ENCODE measurements at places on chromosomes 16 and 17.
A peak's percentile ranks its signal among the peaks of the same experiment; 100 is the strongest.

GRCh38 chr16:25143928-25144327 lies 32.4 kb downstream of the LCMT1 start:
- DNase-seq = no peak

GRCh38 chr17:15894258-15894657 lies 50.7 kb upstream of the ADORA2B start:
- DNase-seq = no peak

- DNase-seq = no peak
Measured at GRCh38 chr17:31002047-31002446, 31.2 kb downstream of the RNF135 start.

DNA sequence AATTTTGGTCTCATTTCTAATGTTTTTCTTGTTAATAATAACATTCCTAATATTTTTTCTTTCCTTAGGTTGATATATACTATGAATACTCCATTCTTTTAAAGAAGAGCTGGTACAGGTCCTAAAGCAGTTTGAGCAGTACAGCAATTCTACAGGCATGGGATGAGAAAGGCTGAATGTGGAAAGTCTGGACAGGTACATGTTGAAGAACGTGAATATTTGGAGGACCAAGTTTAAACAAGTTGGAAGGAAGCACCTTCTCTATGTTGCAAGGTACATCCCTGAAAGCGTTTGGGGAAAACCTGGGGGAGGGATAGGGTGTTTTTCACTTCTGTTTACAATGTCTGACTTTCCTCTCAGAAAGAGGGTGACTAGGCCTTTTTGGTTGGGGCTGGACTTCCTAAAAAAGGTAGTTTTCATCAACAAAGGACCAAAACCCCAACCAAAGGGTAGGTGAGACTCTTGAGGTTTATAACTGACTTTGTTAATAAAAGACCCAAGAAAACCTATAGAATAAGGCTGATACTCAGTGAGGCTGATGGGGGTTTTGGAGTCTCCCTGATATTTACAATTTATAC lies 95.9 kb upstream of the AXIN2 start:
- no peak for DNase-seq

- peak; percentile 3 for DNase-seq
Measured at GRCh38 chr16:15907863-15908478, 19.6 kb upstream of the CEP20 start.

DNA sequence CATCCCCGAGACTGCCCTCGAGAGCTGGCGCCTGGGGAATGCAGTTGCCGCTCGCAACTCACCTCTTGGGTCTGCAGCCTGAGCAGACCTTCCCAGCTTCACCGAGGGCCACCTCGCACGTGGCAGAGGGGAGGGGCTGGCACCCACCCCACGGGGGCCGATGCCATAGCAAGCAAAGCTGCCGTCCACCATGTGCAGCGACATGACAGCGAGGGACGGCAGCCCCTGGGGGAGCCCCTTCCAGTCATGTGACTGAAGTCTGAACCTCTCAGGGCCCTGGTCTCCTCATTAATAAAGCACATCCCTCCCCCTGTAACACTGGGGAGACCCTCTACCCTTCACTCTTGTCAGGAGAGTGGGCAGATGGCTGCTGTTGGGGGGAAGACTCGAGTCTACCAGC lies 30.5 kb downstream of the CIBAR2 start:
- no peak for DNase-seq

DNA sequence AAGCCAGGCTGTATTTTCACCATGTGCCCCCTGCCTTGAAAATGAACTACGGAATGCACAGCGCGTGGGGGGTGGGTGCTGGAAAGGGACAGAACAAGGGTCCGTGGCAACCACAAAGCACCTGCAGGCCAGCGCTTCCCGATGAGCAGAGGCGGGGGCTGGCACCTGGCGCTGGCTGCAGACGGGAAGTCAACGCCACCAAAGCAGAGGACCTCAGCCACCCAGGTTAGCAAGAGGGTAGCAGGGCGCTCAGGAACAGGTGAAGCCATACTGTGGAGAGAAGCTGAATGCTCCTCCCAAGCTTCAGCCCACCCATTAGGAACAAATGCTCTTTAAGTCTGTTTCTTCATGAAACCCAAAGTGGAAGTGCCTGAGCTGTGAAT lies 64.7 kb downstream of the KLHDC4 start:
- no peak for DNase-seq

DNA sequence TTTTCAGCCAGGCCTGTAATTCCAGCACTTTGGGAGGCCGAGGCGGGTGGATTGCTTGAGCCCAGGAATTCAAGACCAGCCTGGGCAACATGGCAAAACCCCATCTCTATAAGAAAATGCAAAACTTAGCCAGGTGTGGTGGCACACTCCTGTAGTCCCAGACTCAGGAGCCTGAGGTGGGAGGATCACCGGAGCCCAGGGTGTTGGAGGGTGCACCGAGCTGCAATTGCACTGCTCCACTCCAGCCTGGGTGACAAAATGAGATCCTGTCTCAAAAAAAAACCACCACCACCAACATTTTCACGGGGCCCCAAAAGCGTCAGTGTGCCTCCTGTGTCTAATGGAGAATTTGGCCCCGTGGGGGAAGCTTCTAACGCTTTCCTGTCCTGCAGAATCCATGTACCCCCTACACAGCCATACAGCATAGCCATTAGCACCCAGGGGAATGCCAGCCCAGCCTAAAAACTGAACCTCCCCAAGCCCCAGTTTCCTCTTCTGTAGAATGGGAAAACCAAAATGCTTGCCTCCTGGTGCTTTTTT lies 22.2 kb upstream of the MAP3K14 start:
- DNase-seq = no peak

- no peak for DNase-seq
Measured at GRCh38 chr16:85963753-85964285, 64.9 kb downstream of the IRF8 start.

GRCh38 chr17:80743181-80743771 lies 198.6 kb downstream of the RPTOR start:
- DNase-seq = peak; percentile 58

DNA sequence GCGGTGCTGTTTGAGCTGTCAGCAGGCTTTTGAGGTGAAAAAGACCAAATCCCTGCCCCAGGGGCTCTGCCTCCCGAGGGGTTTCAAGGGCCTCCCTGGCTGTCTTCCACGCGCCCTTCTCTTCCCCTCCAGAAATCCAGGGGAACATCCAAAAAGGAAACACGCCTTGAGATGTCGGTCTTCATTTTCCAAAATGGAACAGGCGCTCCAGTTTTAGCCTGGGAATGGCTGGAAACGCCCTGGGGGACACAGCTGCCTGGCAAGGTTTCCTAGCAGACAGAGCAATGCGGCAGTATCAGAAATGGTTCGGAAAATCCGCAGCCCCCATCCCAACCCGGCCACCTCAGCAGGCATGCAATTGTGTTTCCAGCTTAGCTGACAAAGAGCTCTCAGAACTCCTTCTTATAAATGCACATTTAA lies 16.6 kb upstream of the LITAF start:
- DNase-seq = no peak

- no peak for DNase-seq
Measured at GRCh38 chr17:81499601-81499970, 13.0 kb downstream of the ACTG1 start.

- DNase-seq = no peak
Measured at GRCh38 chr16:48496571-48497095, 111.4 kb upstream of the SIAH1 start.

GRCh38 chr17:17987901-17988300 lies 15.2 kb downstream of the DRC3 start:
- no peak for DNase-seq

- DNase-seq = peak; percentile 71
Measured at GRCh38 chr17:27654654-27655524, 23.9 kb downstream of the LGALS9 start.

DNA sequence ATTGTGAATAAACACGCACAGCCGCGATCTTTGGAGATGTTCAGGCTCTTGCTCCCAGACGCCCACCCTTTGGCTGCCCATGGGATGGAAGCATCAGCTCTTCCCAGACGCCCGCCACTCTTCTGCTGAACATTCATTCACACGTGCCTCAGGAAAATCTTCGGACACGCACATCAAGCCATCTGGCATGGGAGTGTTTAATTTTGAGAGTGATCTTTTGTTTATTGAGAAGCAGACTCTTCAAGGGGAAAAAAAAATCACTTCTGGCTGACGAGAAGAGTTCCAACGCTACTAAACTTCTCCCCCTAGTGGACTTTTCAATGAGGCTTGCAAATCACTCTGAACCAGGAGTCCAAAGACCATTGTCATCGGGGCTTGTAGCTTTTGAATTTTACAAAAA lies 62.0 kb upstream of the NUDT7 start:
- no peak for DNase-seq

DNA sequence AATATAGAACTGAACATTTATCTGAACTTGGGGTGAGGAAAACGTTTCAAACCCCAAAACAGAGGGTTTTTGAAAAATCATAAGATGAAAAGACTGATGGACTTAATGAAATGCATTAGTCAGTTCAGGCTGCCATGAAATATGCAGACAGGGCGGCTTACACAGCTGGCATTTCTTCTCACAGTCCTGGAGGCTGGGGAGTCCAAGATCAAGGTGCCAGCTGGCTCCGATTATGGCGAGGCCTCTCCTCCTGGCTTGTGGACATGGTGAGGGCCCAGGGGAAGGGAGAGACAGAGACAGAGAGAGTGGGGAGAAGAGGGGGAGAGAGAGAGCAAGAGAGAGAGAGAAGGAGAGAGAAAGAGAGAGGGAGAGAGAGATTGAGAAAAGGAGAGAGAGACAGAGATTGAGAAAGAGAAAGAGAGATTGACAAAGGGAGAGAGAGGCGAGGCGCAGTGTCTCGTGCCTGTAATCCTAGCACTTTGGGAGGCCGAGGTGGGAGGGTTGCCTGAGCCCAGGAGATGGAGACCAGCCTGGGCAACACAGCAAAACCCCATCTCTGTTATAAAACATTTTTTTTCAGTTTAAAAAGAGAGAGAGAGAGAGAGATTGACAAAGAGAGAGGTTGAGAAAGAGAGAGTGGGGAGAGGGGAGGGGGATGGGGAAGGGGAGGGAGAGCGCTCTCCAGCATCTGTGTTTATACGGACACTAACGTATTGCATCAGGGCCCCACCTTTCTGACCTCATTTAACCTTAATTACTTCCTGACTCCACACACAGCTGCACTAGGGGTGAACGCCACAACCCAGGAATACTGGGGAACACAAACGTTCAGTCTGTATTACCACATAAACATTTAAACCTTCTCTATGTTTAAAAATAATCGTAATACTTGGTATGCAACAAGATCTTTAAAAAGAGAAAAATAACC lies 24.6 kb upstream of the RPH3AL start:
- no peak for DNase-seq

DNA sequence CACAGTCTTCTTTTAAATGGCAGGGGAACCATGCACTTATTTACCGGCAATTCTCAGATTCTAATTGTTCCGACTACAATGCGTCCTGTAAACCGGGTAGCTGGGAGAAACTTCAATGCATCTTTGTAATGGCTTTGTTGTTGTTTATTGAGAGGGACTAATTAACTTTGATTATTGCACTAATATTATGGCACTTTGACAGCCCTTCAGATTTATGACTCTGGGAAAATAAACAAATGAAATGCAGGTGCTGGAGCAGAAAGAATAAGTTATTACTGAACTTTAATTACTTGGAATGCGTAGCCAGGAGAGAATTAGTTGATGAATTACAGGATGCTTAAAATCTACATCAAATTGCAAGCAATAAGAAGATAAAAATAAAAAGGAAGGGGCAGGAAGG lies 77.0 kb downstream of the WWOX start:
- DNase-seq = no peak

- DNase-seq = no peak
Measured at GRCh38 chr16:79543219-79543618, 57.3 kb downstream of the MAF start.

DNA sequence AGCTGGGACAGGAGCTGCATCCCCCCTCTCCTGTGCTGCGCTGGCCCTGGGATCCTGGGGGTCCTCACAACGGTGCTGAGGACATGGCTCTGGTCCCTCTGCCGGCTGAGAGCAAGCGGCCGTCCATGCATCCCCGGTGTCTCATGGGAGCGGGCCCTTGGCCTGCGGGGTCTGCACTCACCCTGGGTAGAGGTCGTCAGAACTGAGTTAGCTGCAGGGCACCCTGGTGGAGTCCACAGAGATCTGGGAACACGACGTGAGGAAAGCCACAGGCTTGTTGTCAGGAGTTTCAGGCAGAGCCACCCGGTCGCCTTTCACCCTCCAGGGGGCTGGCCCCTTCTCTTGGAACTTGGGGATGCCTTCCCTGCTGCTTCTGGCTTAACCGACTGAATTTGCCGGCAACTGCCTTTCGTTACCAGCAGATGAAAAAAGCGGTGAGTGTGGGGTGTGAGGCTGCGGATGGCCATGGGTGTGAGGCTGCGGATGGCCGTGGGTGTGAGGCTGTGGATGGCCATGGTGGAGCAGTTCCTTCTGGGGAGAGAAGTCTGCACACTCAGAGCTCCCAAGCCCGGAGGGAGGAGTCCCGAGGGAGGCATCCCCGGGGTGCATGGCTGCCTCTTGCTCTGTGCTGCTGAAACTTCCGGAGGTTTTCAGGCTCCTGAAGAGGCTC lies 81.7 kb downstream of the LMF1 start:
- no peak for DNase-seq

- DNase-seq = no peak
Measured at GRCh38 chr17:79955167-79955549, 80.5 kb downstream of the TBC1D16 start.

DNA sequence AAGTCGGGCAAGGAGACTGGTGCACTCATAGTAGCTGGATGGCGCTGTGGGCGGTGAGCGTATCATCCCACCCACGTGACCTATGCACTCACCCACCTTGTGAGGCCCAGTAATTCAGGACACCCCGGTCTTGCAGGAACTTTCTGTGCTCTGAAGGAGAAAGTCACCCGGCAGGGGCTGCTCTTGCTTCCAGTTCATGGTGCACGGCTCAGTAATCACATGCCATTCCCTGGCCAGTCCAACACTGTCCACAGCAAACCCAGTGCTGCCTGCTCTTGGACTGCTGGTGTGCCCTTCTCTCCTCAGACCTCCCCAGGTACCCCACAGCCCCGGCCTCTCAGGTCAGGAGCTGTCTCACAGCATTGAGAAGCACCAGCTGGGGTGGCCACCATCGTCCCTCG lies 16.4 kb upstream of the RHBDF2 start:
- DNase-seq = no peak

GRCh38 chr16:49478107-49478506 lies 104.5 kb downstream of the C16orf78 start:
- DNase-seq = no peak

- no peak for DNase-seq
Measured at GRCh38 chr16:78490431-78490830, 391.0 kb downstream of the WWOX start.

- no peak for DNase-seq
Measured at GRCh38 chr17:43756201-43756600, 2.4 kb downstream of the SOST start.

DNA sequence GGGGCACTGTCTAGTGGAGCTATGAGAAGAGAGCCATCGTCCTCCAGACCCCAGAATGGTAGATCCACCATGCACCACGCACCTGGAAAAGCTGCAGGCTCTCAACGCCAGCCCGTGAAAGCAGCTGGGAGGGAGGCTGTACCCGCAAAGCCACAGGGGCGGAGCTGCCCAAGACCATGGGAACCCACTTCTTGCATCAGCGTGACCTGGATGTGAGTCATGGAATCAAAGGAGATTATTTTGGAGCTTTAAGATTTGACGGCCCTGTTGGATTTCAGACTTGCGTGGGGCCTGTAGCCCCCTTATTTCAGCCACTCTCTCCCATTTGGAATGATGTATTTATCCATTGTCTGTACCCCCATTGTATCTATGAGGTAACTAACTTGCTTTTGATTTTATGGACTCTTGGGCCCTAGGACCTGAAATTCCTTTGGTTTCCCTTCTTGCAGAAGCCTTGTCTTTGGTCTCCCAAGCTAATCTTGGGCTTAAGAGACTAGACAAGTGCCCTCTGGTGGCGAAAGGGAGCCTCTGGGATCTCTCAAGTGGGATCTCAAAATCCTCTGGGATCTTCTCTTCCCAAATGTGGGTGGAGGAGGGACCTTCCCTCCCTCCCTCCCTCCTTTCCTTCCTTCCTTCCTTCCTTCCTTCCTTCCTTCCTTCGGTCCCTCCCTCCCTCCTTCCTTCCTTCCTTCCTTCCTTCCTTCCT lies 58.2 kb upstream of the HAPSTR1 start:
- no peak for DNase-seq
